Stimulated activated CD4-positive, alpha-beta T cell treated with anti-CD3 and anti-CD28 coated beads, Interleukin-12 subunit alpha, Interleukin-12 subunit beta, amount 100 ng/mL, for 4 hours (primary cell): ENCODE measurements at places on chromosomes 12 and 14.

GRCh38 chr12:42706321-42706720 lies 116.8 kb upstream of the PRICKLE1 start:
- DNase-seq: no peak

GRCh38 chr14:68643673-68644072 lies 149.2 kb downstream of the ZFP36L1 start:
- no peak for DNase-seq

DNA sequence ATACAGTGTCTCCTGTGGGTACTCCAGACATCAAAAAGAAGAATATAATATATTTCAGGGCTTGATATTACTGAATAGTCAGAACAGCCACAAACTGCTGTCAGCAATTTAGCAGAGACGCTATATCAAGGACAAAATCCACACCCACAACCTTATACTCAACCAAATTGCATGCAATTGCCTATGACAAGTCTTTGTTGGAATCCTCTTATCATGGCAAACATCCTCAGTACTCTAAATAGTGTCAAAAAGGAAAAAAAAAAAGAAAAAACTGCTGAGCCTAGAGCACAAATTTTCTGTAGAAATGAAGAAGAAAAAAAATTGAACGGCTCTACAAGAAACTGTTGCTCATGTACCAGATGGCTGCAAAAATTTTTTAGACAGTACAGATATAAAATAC lies 485.7 kb downstream of the TMTC2 start:
- no peak for DNase-seq

GRCh38 chr12:106956048-106956578 lies 406 bp downstream of the TMEM263 start:
- DNase-seq: peak; percentile 52

DNA sequence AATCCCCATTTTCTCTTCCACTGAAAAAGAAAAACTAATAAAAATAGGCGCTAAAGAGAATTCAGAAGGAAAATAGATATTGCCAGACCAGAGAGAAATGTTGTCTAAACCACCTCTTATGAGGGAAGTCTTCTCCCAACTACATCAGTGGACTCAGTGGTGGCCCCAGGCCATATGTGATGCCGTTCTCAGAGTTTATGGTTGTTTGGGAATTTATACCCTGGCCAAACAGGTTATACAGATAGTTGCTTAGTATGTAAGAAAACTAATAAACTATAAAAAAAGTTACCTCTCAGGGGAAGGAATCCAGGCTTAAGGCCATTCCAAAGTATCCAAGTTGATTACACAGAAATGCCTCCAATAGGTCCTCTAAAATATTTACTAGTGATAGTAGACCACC lies 103.4 kb upstream of the RBM19 start:
- DNase-seq: no peak

- DNase-seq: no peak
These were observed 19.5 kb downstream of the DCAF5 start for GRCh38 chr14:69133206-69134125.

GRCh38 chr14:76863724-76864407 lies 37.7 kb downstream of the LRRC74A start:
- no peak for DNase-seq
